ENCODE measurements at places on chromosomes 4 and X.
A peak's percentile ranks its signal among the peaks of the same experiment; 100 is the strongest.

DNA sequence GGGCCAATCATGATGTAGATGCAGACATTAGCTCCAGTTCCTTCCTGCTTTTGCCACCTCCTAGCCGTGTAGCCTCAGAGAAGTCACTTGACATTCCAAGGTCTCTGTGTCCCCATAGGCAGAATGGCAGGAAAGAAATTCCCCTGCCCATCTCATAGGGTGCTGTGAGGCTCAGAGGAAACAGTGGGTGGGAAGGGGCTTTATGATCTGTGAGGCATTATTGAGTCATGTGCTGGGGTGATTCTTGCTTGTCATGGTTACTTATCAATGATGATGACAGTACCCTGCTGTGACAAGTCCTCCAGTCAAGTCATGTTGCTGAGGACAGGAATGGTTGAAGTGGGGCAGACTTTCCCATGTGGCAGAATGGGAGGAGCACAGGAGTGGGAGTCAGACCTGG is 63.7 kb downstream of the MSX1 start:
- DNase-seq, result no peak

- no peak for DNase-seq
Measured at GRCh38 chrX:119989905-119990555, 46.5 kb upstream of the NKAP start.

- DNase-seq, result peak; percentile 6
Measured at GRCh38 chr4:94127707-94128328, 79.8 kb upstream of the SMARCAD1 start.

DNA sequence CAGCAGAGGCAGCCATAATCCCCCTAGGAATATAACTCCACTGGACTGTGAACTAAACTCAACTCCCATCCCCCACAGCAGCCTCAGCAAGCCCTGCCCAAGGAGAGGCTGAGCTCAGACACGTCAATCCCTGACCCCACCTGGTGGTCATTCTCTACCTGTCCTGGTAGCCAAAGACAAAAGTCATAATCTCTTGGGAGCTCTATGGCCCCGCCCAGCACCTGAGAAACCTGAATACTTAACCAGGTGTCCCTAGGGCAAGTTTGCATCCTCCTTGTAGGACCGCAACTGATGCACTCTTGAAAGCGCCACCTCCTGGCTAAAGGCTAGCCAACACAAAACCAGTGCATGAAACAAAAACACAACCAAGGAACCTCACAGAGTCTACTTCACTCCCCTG is 18.4 kb downstream of the CT47B1 start:
- DNase-seq, result no peak

GRCh38 chrX:22516893-22517292 is 244.2 kb downstream of the CBLL2 start:
- no peak for DNase-seq

DNA sequence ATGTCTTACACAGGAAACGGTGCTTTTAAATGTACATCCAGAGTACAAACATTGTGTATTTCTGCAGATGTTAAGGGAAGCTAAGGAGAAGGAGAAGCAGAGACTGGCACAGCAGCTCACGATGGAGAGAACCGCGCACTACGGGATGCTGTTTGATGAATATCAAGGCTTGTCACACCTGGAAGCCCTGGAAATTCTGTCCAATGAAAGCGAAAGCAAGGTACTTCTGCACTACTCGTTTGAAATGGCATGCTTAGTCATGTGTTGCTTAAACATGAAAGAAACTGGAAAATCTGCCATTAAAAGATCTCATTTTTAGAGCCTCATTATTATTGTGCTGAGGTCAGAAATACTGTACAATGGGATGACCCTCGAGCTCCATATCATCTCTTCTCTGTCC is 47.2 kb downstream of the FAM114A1 start:
- DNase-seq, result no peak

DNA sequence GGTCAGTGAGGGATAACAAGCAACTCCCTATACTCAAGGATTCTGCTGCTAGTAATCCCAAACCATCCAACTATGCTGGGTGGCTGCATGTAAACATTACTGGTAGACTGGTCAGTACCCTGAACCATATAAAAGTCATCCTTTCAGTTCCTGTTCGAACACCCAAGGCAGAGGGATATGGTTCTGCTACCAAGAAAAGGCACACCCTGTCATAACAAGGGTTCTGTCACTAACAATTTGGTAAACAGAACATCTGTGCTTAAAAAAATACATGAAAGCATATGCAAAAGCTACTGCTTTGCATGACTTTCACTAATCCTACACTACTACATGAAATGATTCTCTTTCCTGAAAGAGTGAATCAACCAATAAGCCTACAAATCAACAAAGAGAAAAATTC is 76.8 kb upstream of the MCF2 start:
- DNase-seq, result no peak

DNA sequence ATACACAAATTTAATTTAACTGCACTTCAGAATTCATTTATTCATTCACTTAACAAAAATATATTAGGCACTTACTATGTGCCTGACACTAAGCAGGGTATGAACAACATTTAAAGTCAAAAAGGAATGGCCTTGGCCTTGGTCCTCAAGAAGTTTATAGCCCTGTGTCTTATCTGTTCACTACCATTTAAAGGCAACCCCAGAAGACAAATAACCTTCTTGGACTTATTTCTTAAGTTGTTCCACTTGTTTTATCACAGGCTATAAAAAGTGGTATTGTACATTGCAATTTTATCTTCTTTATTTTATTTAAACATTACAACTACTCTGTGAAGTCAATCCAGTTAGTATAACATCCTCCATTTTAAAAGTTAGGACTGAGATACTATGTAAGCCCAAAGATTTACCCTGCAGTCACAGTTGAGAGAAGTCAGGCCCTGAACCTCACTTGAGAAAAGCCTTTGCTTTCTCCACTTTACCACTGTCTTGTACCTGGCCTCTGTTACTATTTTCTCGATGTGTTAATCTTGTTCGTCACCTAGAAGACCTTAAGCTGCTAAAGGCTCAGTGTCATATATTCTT is 305.6 kb upstream of the DIPK2B start:
- no peak for DNase-seq

DNA sequence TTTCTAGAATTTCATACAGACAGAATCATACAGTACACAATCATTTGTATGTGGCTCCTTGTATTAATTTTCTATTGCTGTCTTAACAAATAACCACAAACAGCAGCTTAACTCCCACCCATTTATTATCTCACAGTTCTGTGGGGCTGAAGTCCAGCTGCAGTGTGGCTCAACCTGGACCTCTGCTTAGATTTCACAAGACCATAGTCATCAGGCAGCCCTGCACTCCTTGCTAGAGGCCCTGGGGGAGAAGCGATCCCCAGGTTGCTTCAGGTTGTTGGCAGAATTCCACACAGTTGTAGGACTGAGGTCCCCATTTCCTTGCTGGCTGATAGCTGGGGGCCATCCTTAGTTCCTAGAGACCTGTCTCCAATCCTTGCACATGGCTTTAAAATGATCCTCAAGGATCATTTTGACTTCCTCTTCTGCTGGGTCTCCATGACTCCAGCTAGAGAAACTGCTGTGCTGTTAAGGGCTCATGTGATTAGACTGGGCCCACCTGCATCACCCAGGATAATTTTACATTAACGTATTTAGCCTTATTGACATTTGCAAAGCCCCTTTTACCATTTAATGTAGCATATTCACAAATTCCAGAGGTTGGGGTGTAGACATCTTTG is 60.9 kb upstream of the SMAD1 start:
- DNase-seq, result no peak

DNA sequence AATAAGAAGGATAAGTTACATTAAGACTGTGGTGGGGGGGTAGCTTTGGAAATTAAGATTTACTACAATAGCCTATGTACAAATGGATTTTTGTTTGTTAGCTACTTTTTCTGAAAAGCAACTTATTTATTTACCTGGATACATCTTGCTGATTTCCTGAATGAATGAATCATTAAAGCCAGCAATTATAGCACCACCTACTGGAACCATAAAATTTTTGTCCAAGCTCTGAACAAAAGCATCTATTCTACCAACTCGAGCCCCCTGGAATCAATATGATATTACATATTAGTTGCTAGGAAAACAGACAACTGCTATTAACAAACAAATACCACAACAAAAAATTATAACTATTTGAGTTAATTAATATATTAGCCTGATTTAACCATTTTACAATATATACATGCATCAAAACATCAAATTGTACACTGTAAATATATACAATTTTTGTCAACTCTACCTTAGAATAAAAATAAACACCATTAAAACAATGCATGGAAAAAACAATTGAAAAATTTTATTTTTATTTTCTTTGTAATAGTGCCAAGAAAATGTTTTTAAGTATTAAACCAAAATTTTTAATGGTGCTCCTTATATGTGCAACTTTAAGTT is 15.3 kb downstream of the SEPSECS start:
- DNase-seq, result peak; percentile 68

GRCh38 chr4:102423375-102423774 is 77.8 kb upstream of the NFKB1 start:
- DNase-seq, result no peak

DNA sequence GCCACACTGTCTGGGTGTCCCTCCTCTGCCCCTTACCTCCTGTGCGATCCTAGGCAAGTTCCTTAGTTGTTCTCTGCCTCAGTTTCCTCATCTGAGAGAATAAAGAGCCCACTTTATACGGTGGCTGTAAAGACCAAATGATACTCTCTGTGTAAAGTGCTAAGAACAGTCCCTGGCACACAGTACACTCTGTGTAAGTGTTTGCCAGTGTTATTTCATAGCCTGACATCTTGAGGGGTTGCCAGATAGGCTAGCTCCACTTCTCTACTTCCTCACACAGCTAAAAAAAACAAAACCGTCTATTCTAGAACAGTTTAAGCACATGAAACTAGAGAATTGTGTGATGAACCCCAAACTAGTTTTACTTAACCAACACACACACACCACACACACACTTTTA is 17.1 kb downstream of the SPON2 start:
- DNase-seq, result no peak

DNA sequence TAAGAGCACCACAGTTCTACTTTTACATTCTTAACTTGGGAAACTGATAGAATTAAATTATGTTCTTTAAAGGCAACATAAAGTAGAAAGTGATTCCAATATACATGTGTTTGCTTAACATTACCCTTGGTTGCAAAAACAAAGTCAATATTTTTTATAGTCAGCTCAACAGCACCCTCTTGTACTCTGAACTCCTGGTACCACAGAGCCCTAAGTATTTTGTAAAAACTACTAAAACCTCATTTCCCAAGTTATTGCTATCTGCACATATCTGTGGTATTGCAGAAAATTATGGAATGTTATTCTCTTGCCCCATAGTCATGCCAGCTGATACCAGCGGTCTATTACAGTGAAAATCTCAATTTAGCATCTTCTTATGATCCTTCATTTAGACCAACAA is 2.9 kb downstream of the KIF4A start:
- no peak for DNase-seq

DNA sequence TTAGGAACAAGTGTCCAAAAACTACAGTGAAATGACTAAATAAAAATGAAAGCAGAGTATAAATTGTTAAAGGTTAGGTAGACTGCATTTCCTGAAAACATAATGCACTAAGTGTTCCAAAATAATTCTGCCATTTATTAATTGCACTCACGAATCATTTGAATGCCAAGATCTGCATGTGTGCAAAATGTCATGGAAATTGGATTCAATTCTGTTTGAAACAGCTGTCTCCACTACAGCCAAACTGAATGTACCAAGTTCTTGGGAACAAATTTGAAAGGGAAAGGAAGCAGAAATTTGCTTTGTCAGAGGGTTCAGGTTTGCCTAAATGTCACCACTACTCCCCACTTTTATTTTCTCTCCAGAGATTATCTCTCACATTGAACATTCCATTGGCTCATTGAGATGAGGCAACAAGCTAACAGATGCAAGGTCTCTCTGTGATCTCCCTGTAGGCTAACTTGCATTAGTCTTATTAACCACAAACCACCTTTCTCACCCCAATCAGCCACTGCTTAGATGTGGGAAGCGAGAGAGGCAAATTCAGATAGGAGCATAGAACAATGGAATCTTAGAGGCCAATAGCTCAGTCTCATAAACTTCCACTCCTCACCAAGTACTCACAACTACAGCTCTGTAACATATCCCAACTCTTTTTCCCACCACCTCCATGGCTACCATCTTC is 226.6 kb downstream of the KDR start:
- DNase-seq, result no peak

DNA sequence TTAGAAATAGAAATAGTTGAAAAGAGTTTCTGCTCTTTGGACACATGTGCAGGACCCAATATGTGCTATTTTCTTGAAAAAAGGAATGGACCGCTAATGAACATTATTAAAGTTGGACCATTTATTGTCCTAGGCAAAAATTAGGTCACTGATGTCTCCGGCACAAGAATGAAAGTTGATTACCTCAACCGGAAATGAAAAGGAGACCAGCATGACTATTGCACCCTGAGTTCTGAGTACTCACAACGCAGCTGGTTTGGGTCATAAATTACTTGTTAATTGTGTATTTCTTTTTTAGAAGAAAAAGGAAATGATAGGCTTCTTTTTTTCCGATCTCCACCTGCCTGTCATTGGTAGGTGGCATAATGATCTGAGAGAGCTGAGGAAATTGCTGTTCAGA is 232.7 kb downstream of the ARHGAP24 start:
- peak; percentile 12 for DNase-seq

DNA sequence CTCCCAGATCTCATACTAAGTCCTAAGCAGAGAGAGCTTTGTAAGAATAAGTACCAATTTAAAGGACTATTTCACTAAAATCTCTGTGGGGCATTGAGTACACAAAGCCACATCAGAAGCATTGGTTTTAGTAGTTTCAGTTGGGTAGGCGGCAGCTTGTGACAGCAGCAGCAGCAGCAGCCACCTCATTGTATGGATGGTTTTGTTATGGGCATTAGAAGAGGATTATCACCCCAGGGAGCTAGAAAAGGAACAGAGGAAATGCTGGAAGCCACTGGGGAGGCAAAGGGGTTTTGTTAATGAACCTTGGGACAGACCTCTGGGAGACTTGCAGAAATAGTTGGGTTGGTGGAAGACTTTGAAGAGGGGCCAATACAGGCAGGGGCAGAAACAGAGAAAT is 93.9 kb upstream of the FRMPD3 start:
- peak; percentile 12 for DNase-seq

DNA sequence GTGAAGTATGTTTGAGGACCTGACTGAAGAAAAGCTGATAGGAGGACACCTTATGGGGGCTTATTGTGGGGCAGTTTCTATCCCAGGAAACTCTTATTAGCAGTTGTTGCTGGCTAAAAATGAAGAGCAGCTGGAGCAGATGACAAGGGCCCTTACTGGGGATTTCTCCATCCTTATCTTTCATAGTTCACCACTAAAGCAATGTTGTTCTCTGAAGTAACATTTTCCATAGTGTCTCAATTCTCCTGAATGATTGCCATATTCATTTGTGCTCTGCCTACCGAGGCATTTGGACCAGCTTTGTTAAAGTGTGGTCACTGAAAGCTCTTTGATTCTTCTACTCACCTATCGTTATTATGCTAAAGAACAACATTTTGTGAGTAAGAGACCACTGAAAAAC is 7.7 kb downstream of the ENOX2 start:
- DNase-seq, result no peak

DNA sequence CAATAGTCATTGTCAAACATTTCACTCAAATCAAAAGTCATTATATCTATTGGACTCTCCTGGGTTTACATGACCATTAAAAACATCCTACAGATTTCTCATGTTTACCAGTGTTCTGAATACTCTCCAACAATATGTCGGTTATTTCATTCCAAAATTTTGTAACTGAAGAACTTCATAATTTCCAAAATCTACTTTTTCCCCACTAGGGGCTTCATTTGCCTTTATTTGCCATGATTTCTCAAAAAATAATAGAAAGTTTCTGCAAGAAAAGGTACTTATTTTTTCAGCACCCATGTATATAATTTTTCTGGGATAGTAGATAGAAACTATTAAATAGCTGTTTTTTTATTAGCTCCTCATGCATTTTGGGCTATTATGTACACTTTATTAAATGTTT is 49.0 kb downstream of the PRDM5 start:
- DNase-seq, result no peak

All from NCI-H1417 (cell line).